ENCODE measurements at places on chromosomes 7 and 10. TPM values are rescaled to one million over a fixed set of nuclear protein-coding genes. Genes with fewer than 3 reads are reported as not detected.

DNA sequence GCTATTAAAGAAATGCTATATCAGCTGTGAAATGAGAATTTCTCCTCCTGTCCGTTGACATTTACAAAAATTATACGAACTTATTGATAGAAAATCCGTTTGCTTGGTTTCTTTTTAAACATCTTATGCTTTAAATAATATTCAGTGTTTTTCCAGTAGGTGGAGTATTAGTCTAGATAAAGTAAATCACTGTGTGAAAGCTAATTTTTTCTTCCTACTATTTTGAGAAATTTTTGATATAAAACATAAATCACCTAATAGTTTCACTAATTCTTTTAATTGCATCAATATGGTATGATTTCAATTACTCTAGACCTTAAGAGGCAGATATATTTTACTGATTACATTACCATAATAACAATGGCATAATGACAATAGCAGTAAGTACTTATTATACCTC is 335.2 kb upstream of the C7orf33 start:
- no peak for DNase-seq

DNA sequence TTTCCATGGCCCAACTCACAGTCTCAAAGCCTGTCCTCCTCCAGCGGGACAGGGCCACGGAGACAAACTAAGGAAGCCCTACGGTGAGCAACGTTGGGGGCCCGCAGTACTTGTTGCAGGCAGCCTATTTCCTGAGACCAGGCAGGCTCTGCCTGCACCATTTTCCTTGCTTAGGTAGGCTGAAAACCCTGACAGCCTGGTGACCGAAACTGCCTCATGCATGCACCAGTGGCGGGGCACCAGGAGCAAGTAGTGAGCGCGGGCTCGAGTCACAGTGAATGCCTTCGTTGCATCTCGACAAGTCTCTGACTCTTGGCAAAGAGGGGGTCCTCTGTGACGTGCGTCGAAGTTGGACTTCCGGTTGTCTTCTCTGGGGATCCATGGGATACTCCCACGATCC is 23.3 kb upstream of the ZNF273 start:
- no peak for DNase-seq

DNA sequence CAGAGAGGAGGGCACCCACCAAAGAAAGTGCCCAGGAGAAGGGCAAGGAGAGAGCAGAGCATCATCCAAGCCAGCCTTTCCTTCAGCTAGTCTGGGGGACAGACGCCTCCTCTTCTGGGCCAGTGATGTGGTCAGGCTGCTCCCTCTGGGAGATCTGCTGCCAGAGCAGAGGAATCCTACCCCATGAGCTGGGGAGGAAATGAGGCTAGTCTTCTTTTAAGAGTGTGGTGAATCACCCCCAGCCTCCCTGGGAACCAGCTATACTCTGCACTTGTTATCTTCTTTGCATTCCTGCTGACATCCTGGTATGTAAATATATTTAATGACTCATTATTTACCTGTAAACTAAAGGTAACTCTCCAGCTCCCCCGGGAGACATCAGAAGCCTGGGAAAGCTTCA is 41.6 kb upstream of the EPHB6 start:
- DNase-seq = no peak

DNA sequence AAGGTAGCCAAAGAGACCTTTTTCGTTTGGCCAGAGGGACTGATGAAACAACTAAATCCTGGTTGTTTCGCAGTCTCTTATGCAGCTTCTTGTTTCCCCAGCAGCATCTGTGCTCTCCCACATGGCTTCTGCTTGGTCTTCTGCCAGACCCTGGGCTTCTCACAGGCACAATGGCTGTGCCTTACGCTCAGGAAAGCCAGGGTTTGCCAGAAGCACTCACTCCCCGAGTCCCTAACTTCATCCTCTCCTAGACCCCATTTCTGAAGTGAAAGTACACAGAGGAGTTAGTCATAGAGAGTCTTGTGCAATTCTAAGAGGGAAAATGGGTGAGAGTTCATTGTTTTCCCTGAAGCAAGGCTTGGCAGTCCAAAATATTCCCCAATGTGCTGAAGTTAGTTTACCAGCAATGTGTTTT is 121.7 kb downstream of the EVX1 start:
- no peak for DNase-seq

GRCh38 chr10:61139592-61139953 is 195.6 kb upstream of the RHOBTB1 start:
- no peak for DNase-seq

GRCh38 chr10:70715853-70716795 is 43.8 kb downstream of the ADAMTS14 start:
- DNase-seq = peak; percentile 93

DNA sequence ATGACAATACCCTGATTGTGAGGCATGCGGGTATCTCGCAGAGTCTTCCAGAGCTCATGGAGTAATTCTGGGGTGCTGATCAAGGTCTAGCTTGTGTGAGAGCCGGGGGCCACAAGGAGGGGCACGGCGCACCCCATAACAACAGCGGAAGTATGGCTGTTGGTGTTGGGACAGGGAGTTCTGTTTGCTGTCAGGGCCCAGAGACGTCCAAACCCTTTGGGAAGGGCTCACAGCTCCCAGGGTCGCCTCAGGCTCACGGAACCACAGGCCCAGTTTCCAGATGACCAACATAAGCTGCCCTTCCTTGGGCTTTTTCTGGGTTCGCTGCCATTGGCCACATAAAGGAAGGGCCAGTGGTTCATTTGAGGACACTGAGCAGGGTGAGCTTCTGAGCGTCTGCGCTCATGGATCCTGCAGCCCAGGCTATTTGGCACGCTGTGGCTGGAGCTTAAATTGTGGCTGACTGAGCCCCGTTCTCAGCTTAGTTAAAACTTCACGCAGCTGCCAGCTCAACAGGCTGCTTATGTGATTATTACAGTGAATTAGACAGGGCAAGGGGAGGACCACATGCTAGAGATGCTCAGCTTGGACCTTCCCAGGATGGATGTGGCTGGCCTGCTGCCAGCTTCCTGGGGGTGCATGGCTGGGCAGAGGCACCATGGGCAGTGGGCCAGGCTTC is 92.3 kb downstream of the DNAJB6 start:
- DNase-seq = peak; percentile 76

DNA sequence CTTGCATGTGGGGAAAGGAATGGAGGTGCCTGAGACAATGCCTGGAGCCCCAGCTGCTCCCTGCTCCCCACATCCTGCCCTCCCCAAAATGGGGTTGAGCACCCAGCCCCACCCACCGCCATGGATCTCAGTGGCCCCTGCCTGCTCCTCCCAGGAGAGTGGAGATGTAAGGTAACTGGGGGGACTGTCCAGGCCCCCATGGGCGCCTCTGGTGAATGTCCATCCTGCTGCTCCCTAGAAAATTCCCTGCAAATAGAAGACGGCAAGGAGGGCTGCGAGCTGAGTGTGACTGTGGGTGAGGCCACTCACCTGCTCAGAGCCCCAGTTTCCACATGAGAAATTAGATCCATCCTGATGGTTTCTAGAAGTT is 101.6 kb downstream of the RAMP3 start:
- no peak for DNase-seq

GRCh38 chr7:25379351-25380300 is 151.3 kb upstream of the NPVF start:
- DNase-seq = no peak

GRCh38 chr10:4312051-4312835 is 513.8 kb upstream of the AKR1E2 start:
- DNase-seq = no peak

DNA sequence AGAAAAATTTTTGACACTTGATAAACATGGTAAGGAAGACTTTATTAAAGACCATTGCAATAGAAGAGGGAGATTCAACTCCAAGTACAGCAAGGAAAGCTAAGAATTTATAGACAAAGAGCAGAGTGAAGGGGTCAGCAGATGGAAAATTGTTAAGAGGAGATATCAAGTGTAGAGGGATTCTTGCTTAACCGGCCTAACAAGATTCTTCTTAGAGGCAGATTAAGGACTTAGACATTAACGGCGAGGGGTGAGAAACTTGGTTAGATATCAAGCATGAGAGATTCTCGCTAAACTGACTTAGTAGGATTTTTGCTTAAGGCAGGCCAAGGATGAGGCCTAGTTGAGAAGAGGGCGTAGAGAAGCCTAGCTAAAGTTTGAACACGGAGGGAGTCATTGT is 76.0 kb downstream of the ITGB1 start:
- no peak for DNase-seq

The IL15RA gene
- total RNA-seq = not detected

The CHRM2 gene
- total RNA-seq = not detected

The CYP3A7 gene
- total RNA-seq = not detected

The ARMS2 gene
- not detected for total RNA-seq

The HOXA5 gene
- total RNA-seq = 10.4 TPM

The DNAJC30 gene
- total RNA-seq = 6.0 TPM

The GAD2 gene
- not detected for total RNA-seq

The MRLN gene
- total RNA-seq = 16.0 TPM
